Stimulated activated CD4-positive, alpha-beta T cell treated with anti-CD3 and anti-CD28 coated beads, TNF-alpha, amount 100 ng/mL, for 1 hour (primary cell): ENCODE measurements at places on chromosomes 16 and 17.

- peak; percentile 60 for DNase-seq
Observed at GRCh38 chr17:7922845-7923628, 6.6 kb downstream of the KCNAB3 start.

- no peak for DNase-seq
Observed at GRCh38 chr16:54940279-54940604, 9.6 kb downstream of the IRX5 start.

DNA sequence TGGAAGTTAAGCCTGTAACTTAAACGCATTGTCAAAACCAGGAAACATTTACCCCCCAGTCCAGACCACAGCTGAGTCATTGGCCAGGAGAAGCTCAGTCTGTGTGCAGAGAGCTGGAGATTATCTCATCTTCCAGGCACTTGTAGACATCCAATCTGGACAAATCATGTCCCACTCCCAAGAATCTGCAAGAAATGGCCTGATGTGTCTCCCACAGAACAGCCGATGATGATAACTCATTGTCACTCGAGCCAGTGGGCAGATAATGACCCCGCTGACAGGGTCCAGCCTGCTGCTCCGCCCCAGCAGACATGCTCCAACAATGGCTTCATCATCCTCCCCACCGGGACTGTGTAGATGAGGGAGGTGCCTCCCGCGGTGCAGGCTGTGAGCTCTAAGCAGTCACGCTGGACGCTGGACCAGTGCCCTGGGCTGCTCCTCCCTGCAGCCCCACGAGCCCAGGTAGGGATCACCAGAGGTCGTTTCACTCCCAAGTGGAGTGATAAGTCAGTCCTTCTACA, 322.5 kb downstream of the C16orf95 start:
- no peak for DNase-seq

DNA sequence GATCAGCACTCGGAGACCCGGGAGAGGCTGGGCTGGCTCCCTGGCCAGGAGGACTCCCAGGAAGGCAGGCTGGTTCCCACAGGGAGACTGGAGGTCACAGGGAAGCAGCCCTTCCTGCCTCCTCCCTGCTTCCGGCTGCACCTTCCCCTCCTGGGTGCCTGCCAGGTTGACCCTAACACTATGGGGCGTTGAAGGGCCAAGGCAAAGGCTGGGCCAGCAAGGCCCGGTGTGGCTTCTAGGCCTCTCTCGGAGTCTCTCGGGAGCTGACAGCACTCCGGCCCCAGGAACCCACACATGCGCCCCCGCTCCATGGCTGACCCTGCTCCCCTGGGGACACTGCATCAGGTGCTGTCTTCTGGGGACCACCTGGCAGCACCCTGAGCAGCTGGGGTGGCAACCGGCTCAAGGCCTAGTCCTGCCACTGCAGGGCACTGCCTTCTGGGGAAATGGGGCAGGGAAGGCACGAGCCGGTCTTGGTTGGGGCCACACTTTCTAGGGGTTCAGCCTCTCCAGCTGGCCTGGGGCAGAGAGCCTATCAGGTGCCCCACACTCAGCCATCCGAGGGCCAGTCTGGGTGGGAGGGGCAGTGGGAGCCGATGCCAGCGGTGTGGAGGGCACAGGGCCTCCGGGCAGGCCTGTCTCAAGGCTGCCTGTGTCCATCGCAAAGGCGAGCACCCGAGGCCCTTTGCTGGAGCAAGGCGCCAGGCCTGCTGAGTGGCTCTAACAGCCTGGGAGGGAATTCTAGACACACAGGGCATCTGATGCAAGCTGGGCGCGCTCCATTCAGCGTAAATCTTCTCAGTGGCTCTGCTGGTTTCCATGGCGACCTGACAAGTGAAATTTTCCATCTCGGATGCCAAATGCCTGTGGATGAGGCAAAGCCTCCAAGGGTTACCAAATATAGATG, 5.6 kb upstream of the MTSS2 start:
- no peak for DNase-seq

DNA sequence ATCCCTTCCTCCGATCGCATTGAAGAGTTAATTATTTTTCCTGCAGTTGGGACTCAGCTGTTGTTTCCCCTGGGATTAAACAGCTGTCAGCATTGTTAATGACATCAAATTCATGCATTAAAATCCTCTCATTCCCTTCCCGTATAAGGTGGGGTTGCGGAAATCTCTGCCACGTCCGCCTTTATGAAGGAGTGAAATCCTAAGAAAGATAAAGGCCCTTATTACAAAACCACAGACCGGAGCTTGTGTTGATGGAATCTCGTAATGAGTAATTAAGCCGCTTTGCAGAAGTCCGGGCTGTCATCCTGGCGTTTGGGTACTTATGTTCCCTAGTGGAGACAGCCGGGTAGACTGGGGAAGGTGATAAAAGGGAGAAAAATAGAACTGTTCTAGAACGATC, 627.6 kb downstream of the MAF start:
- DNase-seq = no peak

DNA sequence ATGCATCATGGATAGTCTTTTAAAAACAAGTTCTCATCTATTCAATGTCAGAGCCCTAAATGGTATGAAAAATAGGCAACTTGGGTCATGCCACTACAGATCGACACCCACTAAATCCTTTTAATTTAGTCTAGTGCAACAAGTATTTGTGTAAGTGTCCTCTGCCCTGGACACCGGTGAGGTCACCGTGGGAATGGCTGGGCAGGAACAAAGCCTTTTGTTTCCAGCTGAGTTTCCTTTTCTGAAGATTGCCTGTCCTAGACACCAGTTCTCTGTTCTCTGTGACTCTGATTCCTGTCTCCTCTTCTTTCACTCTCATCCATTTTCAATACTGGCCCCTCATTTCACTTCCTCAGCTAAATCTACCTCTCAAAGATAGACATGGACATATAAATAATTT, 446.5 kb downstream of the MAF start:
- no peak for DNase-seq

DNA sequence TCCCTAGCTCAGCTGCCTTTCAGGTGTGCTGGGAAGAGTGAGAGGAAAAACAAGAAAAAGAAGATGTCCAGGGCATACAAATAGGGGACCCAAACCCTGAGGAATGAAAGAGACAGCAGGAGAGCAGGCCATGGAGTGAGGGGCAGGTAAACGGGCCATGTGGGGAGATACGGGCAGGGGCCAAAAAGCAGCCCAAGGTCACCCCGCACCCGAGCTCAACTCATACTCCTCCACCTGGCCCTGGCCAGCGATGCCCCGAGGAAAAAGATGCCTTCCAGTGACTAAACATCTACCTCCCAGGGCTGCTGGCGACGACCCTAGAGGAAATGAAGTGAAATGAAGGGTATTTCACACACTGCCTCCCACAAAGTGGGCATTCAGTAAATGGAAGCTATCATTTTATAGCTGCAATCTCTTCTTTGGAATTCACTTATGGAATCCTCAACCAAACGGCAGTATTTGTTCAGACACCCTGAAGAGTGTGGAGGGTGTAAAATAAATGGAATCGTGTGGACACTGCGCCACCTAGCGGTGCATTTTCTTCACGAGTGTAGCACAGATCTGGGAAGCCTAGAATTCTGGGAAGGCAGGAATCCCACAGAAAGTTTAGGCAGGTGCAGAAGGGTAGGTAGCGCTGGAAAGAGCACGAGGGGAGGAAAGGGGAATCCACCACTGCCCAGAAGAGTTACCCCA, 14.9 kb downstream of the ELAC2 start:
- no peak for DNase-seq

DNA sequence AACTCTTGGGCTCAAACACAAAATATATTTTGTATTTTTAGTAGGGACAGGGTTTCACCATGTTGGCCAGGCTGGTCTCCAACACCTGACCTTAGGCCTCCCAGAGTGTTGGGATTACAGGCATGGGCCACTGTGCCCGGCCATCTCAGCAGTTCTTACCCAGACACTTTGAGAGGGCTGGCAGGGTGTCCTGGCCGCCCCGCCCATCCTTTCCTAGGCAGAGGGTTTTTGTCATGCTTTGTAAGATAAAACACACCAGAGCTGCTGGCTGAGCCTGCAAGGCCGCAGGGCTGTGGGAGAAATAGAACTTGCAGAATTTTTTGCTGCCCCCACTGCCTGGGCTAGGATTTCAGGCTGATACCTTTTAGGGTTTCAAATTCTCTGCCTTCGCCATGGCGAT, 8.7 kb downstream of the PPL start:
- no peak for DNase-seq

DNA sequence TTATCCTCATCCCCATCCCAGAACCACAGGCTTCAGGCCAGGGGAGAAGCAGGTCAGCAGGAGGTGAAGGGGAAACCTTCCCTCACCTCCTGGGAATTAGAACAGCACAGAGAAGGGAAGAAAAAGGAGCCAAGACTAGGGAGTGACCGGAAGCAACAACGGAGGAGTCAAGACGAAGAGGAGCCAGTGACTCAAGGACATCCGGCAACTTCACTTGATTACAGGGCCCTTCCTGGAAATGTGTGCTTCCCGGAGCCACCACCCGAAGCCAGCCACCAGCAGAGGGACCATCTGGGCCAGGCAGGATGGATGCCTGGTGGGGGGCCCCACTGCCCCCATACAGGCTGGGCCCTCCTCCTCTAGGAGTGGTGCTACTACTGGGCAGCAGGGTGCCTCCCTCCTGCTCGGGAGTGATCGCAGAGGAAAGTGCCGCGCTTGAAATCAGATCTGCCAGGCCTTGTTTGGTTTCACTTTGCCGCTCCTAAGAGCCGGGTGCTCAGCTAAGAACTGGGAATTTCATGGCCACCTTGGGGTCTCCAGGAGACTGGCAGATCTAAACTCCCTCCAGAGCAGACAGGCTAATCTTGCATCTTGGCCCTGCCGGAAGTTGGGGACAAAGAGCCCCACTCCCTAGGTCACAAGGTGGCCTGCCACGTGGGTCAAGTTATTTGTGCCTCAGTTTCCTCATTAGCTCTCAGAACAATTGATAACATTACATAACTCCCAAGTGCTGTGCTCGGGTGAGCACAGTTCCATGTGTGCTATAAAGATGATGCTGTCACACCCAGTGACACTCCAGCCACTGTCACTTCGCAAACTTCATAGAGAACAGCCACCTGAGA, 6.6 kb downstream of the CDC42EP4 start:
- no peak for DNase-seq

- no peak for DNase-seq
Observed at GRCh38 chr17:51231999-51232398, 27.9 kb downstream of the MBTD1 start.

DNA sequence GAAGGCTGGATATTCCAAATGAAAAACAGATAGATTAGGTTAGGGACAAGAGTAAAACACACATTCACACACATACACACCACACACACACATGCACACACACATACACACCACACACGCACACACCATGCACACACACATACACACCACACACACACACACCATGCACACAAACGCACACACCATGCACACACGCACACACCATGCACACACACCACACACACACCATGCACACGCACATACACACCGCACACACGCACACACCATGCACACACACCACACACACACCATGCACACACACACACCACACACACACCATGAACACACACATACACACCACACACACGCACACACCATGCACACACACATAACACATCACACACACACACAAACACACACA, 203.7 kb upstream of the ZFHX3 start:
- no peak for DNase-seq

- no peak for DNase-seq
Observed at GRCh38 chr17:44307387-44308186, 814 bp upstream of the RUNDC3A start.

DNA sequence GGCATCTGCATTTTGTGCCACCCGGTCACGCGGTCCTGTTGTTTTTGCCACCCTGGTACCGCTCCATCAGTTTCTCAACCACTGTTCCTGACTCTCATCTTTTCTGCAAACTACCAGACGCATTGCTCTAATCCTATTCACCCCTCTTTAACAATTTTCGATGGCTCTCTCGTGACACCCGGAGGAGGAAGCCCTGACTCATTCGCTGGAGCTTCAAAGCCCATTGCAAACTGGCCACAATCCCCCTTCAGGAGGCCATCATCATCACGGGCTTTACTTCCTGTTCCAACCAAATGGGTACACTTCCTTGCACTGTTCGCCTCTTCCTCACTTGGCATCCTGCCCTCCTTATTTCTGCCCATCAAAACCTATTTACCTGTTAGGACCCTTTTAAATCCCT, 155.3 kb downstream of the RGS9 start:
- DNase-seq = no peak

DNA sequence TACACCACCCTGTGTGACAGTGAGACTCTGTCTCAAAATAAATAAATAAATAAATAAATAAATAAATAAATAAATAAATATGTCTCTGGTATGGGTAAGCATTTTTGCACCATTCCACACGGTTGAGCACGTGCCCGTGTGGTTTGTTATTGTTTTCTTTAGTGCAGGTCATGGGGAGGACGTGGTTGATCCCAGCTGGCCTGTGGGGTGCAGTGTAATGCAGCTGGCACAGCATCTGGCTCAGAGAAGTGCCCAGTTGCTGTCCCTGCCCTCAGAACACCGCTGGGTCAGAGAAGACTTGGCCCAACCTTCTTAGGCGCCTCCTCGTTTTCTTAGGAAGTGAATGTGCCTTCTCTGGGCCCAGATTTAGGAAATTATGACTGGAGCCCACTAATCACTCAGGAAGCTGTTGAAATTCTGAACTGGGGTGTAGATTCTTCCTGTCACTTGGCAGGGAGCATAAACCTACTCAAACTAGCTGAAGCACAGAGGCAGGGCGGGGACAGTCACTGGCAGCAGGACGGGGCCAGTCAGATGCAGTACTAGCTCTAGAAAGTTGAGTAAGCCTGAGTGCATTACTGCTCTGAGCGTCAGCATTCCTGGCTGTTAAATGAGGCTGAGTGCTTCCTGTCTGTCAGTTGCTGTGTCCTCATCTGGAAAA, 85.9 kb downstream of the SNX29 start:
- no peak for DNase-seq

DNA sequence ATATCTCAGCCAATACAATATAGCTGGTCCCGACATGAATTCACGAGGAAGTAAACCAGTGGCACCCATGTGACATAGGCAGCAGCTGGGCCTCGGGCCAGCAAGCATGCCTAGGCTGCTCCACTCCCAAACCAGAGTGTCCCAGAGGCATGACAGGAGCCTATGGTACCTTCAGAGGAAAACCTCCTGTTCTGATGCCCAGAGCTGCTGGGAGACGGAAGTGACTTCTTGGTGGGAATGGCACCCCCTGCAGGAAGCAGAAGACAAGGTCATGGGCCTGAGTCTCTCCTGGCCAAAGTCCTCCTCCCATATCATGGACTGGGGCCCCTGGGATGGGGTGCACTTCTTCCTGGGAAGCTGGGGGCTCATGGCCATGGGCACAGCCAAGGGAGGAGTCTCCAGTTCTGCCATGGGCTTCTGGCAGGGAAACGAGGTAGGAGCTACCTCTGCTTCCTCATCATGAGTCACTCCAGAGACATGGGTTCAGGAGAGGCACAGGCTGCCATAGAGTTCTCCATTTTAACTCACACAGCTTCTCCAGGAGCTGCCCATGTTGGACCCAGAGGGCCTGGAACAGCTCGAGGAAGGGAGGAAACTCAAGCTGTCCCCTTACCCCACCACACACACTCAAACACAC, 13.4 kb downstream of the FBF1 start:
- no peak for DNase-seq

DNA sequence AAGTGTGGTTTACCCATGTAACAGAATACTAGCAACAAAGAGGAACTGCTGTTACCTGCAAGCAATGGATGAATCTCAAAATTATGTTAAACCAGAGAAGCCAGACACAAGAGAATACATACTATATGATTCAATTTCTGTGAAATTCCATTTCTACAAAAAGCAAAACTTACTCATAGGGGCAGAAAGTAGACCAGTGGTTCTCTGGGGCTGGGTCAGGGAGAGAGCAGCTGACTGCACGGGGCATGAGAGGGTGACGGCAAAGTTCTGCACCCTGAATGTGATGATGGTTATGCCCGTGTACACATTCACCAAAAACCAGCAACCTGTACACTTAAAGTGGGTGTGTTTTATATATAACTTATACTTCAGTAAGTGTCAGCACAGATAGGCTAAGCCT, 3.1 kb downstream of the ZNF843 start:
- no peak for DNase-seq
